Small intestine (tissue), 16 donors: ENCODE measurements at places on chromosomes 3 and 15. TPM values are rescaled to one million over a fixed set of nuclear protein-coding genes. Genes with fewer than 3 reads are reported as not detected.

The GOLGA6A gene
- polyA plus RNA-seq = not detected

The PPM1M gene
- 8.3 TPM for polyA plus RNA-seq

- no peak for DNase-seq
These were observed 19.0 kb downstream of the NUP210 start for GRCh38 chr3:13401149-13401548.

- DNase-seq = no peak
These were observed 179.8 kb upstream of the SLC2A2 start for GRCh38 chr3:171206283-171206682.

DNA sequence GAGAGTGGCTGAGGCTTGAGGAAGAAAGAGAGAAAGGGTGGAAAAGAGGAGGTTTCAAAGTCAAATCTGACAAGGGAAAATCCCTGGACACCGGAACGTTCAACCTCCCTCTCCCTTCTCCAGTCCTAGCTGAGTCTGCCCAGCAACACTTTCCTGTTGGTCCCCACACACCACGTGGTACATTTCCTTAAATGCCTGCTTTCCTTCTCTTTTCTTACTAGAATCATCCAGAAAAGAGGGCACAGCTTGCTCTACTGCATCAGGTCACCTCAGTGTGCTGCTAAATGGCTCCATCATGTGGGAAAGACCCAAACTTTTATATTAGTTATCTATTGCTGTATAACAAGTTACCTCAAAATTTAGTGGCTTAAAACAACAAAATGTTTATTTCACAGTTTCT, 181.2 kb downstream of the NECTIN3 start:
- peak; percentile 18 for DNase-seq

DNA sequence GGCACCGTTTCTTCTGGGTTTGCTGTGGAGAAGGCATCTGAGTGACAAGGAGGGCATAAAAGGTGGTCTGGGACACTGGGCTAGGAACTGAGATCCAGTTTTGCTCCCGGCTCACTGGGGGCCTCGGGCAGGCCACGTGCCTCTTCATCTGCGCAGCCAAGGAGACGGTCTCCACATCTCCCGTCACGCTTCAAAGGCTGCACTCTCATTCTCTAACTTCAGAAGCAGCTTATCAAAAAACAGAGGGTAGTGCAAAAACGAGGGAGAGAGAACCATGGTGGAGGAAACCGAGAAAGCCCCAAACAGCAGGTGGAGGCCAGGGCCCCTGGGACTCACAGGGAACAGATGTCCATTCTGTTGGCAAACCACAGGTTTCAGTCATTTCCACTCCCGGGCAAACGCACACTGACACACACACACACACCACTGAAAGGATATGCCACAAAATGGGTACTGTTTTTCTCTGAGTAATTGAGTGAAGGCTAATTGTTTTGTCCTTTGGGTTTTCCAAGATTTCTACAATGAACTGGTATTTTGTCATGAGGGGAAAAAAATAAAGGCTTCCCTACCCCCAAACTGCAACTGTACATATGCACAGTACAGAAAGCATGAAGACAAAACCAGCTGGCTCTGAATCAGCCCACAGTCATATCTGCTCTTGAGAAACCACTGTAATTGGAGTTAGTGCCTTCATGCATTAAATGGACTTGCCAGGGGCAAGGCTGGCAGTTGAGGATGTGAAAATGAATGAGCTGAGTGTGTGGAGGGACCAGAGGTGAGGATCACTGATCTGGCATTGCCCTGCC, 71.9 kb downstream of the MGLL start:
- DNase-seq = no peak

GRCh38 chr15:92714077-92714476, 58.5 kb upstream of the FAM174B start:
- no peak for DNase-seq

DNA sequence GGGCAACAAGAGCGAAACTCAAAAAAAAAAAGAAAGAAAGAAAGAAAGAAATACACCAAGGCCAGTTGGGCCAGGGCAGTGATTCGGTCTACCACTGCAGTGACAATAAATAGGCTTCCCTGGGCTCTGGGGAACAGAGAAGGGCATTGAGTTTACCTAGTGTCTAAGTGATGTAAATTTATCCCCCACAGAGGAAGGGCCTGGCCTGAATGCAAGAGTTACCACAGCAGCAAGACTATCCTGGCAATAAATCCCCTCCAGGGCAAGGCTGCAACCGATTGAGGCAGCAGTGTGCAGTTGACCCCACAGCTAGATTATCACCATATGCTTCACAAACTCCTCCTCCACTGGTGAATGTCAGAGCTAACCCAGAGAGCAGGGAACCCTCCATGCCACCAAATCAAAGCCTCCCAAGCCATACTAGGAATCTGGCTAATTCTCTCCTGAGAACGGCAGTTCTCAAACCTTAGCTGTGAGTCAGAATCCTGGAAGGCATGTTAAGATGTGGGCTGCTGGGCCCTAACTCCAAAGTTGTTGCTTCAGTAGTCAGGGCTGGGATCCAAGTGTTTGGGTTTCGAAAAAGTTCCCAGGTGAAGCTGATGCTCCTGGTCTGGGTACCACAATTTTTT, 64.3 kb upstream of the GATM start:
- no peak for DNase-seq

DNA sequence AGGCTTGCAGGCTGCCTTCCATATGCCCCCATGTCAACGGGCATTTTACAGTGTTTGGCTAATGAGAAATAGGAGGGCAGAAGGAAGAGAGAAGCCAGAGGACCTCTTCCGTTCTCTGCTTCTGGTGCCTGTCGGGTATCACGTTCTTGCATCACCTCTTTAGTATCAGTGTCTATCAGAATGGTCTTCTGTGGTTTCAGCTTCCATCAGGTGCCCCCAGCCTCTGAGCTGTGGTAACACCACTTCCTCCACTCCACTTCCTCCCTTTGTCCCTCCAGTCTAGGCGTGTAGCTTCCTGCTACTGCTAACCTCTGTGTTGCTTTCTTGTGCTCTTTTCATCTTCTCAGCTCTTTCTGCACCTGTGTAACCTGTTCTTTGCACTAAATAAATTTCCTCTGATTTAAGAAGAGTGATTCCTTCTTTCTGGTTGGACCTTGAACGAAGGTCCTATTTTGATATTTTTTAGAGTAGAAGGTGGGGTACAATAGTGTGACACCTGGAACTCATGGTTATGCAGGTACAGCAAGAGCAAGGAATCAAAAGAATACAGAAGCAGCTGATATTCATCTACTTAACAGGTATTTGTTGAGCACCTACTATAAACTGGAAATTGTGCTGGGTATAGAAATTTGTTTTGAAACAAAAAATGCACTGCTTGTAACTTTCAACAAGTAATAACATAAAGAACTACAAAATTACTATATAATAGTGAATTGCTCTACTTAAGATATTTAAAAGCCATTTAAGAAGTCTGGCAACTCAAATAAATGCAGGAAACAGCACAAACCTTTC, 27.4 kb upstream of the FOXB1 start:
- DNase-seq = peak; percentile 55

- DNase-seq = no peak
These were observed 334.4 kb upstream of the THBS1 start for GRCh38 chr15:39246523-39246922.

DNA sequence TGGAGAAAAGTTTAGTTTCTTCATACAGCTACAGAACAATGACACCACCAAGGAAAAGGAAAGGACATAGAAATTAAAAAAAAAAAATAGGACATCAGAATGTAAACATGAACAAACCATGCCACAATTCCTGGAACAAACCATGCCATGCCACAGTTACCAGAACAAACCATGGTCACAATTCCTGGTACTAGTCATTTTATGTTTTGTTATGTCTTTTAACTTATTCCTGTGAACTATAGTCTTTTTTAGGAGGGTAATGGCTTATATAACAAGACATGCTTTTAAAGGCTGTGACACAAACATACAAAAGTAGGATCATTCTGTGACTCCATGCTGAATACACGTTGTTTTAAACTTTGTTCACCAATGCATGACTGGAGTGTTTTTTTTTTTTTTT, 42.8 kb downstream of the CD47 start:
- DNase-seq = no peak
